GM12891 (cell line): ENCODE measurements at places on chromosomes 13 and 19.

- DNase-seq, result no peak
Measured at GRCh38 chr19:13100841-13101589, 1.6 kb downstream of the LYL1 start.

GRCh38 chr13:80048802-80049201, 292.1 kb downstream of the SPRY2 start:
- peak; percentile 9 for DNase-seq

GRCh38 chr19:48342841-48343540, 17.6 kb downstream of the EMP3 start:
- no peak for DNase-seq

DNA sequence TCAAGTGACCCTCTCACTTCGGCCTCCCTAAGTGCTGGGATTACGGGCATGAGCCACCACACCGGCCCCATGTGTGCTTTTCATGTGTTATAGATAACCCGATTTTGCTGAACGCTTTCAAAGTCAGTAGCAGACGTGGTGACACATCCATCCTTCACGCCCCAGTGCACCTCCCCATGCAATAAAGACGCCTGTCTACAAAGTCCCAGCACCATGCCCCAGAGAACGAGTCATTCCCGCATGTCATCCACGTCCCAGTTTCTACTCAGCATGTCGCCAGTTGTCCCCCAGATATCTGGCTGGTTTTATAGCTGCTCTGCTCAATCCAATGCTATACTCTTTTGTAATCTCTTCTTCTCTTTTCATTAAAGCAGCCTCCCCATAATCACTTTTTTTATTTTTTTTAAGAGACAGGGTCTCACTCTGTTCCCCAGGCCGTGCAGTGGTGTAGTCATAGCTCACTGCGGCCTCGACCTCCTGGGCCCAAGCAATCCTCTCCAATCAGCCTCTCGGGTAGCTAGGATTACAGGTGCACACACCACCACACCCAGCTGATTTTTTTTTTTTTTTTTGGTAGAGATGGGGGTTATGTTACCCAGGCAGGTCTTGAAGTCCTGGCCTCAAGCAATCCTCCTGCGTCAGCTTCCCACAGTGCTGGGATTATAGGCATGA, 42.5 kb downstream of the DNM2 start:
- no peak for DNase-seq

- no peak for DNase-seq
Measured at GRCh38 chr13:110240352-110240751, 66.6 kb downstream of the COL4A1 start.

DNA sequence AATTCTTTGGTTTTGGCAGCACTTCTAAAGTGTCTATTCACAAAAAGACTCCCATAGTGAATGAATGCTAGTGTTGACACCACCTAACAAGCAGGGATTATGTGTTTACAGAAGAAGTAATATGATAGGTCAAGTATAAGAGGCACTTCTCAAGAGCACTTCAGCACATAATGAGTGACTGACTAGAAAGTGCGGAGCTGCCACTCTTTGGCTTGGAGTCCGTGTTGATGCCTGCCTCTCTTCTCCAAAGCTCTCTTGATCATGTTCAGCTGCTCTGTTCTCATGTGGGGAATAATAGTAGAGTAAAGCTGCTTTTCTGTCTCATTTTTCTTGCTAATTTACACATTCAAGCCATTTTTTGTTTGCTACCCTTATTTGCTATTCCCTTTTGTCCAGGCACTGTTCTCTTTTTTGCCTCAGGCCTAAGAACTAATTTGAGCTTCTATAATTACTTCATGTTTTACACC, 22.7 kb upstream of the MAB21L1 start:
- no peak for DNase-seq

DNA sequence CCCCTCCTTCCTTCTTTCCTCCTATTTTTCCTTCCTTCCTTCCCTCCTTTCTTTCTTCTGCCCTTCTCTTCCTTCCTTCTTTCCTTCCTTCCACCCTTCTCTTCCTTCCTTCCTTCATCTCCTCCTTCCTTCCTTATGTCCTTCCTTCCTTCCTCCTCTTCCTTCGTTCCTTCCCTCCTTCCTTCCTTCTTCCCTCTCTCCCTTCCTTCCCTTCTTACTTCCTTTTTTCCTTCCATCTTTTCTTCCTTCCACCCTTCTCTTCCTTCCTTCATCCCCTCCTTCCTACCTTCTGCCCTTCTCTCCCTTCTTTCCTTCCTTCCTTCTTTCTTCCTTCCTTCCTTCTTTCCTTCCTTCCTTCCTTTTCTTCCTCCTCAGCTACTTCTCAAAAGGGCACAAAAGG, 287.3 kb upstream of the ZNF507 start:
- DNase-seq, result no peak

DNA sequence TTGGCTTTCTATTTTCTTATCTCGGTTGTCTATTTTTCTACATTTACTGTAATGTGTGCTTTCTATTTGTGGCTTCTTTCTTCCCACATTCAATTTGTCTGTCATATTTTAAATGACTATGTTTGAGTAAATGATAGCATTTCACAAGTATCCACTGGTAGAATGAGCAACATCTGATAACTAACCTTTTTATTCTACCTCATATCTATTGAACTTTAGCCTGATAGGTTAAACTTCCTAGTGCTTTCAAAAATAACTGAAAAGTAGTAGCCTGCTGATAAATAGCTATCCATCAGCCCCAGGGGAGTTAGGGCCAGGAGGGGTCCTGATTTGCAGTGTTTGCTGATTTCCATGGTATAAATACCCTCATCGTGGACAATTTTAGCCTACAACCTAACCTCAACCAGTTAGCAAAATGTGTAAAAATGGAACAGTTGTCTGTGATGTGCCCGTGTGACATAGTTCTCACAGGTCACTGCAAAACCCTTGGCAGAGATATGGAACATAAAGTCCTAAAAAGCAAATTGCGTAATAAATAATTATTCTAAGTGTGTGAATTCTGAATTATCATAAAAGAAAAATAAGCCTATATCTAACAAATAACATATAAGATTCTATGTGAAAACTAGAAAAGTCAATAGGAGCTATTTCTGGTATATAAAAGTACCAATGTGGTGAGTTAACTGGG, 32.1 kb downstream of the KCTD12 start:
- no peak for DNase-seq

GRCh38 chr13:33375421-33375820, 89.9 kb upstream of the STARD13 start:
- no peak for DNase-seq

DNA sequence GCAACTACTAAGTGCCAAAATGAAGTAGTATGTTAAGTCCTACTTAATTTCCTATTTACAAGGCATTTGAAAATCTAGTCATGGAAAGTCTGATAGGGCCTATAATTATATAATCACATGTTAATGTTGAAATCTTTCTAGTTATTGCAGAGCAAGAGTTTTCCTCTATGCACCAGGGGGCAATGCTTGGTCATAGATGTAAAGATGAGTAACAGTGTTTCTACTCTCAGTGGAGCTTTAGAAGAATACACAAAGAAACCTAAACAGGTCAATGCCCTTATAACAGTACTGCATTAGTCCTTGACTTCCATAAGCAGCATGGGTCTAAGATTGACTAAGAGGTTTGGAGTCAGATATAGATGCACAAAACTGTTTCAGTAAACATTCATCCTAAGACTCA, 218.7 kb downstream of the KCTD12 start:
- no peak for DNase-seq

DNA sequence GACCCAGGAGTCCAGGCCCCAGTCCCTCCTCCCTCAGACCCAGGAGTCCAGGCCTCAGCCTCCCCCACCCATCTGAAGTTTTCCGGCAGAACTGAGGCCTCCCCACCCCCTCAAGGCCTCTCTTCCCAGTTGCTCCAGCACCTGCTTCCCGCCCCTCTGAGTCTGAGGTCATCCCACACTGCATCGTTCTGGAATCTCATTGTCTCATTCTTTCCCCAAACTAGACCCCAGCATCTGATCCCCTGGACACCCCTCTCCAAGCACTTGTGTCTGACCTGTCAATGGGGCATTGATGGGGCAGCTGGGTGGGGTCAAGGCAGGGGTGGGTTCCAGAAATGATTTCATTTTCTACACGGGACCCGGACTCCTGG, 793 bp upstream of the SBK2 start:
- no peak for DNase-seq

- no peak for DNase-seq
Measured at GRCh38 chr13:76764916-76765315, 121.3 kb downstream of the KCTD12 start.

- DNase-seq, result no peak
Measured at GRCh38 chr13:98506322-98506721, 70.6 kb downstream of the STK24 start.

- no peak for DNase-seq
Measured at GRCh38 chr19:48768994-48769713, 13.8 kb downstream of the FGF21 start.

DNA sequence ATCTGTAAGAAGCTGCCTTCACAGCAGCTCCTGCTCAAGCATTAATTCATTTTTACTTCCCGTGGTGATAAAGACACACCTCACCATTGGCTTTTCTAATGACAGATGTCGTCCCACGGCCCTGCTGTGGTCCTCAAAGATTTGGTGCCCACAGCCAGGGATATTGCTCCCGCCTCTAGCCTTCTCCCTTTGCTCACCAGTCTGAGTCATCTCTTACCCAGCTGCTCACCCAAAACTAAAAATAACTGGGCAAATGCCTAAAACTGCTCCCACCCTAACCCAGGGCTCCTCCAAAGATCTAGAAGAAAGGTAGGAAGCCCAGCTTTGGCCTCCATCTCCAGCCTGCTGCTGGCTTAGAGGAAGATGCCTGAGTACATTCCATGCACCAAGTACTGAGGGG, 371.1 kb upstream of the ZNF507 start:
- no peak for DNase-seq

GRCh38 chr13:33401238-33401637, 115.7 kb upstream of the STARD13 start:
- DNase-seq, result no peak

- no peak for DNase-seq
Measured at GRCh38 chr13:46801858-46802257, 4.9 kb upstream of the ESD start.

DNA sequence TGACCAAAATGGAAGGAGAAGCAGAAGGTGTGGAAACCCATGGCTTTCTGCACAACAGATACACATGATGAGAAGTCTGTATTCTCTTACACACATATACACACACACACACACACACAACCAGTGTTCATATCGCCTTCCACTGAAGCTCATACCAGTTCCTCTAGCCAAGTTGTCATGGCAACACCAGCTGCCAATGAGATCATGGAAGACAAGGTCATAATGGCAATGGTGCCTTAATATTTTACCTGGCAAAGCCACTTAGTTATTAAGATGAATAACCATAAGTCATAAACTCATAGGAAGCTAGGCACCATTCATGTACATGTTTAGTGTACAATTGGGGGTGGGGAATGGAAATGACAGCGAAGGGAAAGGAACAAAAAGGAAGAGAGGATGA, 2.6 kb upstream of the DHRS12 start:
- DNase-seq, result no peak

DNA sequence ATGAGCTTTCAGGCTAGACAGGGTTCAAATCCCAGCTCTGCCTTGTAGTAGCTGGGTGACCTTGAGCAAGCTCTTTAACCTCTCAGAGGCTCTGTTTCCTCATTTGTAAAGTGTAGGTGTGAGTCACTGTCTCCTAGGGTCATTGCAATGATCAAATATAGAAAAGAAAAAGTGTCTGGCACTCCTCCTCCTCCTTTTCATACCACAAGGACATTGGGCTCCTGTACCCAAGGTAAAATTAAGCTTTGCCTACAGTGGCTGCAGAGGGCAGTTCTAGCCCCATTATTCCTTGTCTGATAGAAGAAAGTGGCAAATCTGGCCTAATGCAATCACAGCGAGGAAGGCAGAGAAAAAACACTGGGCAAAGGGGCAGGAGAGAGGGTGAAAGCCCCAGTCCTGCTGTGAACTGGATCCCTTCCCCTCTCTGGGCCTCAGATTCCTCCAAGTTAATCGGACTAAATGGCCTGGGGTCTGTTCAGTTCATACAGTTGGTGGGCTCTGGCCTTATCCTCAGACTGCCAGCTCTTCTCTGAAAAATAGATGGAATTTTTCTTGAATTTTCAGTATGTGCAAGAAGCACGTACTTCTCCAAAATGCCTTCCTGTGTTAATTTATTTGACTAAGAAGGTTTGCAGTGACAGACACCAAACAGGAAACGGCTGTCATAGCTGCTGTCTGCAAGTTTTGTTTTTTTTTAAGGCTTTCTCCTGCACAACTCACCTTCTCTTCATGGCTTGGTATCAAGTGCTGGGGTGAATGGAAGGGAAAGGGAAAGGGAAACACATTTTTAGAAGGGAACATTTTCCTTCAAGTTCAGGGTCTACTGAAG, 35.3 kb downstream of the RGCC start:
- DNase-seq, result no peak

- DNase-seq, result no peak
Measured at GRCh38 chr13:97276862-97277269, 54.7 kb downstream of the MBNL2 start.

DNA sequence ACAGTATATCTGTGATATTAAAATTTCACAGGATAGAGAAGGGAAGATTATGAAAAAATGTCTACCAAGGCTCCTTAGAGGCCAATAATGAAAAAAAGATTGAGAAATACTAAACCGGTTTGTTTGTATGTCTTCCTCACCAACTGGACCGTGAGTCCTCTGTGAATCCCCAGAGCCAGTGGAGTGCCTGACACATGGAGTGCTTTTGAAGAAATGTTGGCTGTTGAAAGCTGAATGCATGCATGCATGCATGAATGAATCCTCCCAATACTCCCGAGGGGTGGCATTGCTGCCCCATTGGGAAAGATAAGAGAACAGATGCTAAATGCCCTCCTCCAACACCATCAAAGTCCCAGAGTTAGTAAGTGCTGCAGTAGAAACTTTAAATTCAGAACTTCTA, 152.7 kb upstream of the SERP2 start:
- no peak for DNase-seq

DNA sequence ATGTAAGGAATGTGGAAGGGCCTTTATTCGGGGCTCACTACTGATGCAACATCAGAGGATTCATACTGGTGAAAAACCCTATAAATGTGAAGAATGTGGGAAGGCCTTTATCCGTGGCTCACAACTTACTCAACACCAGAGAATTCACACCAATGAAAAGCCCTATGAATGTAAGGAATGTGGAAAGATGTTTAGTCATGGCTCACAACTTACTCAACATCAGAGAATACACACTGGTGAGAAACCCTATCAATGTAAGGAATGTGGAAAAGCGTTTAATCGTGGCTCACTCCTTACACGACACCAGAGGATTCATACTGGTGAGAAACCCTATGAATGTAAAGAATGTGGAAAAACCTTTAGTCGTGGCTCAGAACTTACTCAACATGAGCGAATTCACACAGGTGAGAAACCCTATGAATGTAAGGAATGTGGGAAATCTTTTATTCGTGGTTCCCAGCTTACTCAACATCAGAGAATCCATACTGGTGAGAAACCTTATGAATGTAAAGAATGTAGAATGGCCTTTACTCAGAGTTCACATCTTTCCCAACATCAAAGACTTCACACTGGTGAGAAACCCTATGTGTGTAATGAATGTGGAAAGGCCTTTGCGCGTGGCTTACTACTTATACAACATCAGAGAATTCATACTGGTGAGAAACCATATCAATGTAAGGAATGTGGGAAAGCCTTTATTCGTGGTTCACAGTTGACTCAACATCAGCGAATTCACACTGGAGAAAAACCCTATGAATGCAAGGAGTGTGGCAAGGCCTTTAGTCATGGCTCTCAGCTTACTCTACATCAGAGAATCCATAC, 44.3 kb downstream of the ZNF585A start:
- no peak for DNase-seq
